ENCODE measurements at places on chromosomes 1 and 21.
A peak's percentile ranks its signal among the peaks of the same experiment; 100 is the strongest.

DNA sequence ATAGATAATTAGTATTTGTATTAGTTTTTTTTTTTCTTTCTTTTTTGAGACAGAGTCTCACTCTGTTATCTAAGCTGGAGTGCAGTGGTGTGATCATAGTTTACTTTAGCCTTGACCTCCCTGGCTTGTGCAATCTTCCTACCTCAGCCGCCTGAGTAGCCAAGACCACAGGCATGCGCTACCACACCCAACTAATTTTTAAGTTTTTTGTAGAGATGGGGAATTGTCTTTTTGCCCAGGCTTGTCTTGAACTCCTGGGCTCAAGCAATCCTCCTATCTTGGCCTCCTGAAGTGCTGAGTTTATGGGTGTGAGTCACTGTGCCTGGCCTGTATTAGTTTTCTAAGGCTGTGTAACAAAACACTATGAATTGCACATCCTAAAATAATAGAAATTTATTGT, 58.3 kb downstream of the MSH4 start:
- no peak overlapping the region for H3K27ac ChIP-seq
- no peaks in the 10 kb centered on the region for H3K36me3 ChIP-seq
- no peaks in the 10 kb centered on the region for H3K4me1 ChIP-seq
- no peak for DNase-seq
- H3K4me3 ChIP-seq, result no peak overlapping the region

DNA sequence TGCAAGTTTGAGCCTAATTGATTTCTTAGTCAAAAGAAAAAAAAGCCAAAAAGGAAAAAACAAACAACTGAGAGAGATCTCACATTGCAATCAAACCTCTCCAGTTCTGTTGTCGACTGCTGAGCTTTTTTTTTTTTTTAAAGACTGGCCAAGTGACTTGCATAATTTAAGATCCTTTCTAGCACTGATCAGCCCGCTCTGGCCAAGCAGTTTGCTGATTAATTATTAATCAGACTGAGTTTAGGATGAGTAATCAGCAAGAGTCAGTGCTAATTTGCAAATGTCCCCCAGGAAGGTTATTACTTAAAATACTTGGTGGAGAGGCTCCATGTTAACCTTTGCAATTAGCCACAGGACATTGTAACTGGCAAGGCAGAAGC, 39.3 kb downstream of the HMGB4 start:
- H3K27ac ChIP-seq, result no peak overlapping the region
- peaks cover 14% of the 10 kb centered on the region for H3K27me3 ChIP-seq
- H3K4me1 ChIP-seq, result no peaks in the 10 kb centered on the region
- no peaks in the 10 kb centered on the region for H3K36me3 ChIP-seq

DNA sequence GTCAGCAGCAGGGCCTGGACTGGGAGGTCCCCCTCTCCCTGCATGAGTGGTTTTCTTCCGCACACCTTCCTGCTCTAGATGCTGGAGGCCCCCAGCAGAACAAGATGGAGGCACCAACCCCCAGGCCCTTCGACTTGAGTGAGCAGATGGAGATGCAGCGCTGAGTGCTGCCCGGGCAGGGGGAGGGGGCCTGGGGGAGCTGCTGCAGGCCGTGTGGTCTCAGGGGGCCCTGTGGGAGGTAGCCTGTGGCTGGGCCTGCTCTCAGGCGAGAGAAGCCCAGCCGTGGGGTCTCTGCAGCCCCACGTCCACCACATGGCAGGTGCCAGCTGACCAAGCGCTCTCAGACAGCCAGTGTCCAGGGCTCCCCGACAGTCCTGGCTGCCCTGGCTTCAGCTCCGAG, 1.2 kb upstream of the FAAP20 start:
- no peak for DNase-seq
- no peaks in the 10 kb centered on the region for H3K27me3 ChIP-seq
- H3K36me3 ChIP-seq, result no peaks in the 10 kb centered on the region

DNA sequence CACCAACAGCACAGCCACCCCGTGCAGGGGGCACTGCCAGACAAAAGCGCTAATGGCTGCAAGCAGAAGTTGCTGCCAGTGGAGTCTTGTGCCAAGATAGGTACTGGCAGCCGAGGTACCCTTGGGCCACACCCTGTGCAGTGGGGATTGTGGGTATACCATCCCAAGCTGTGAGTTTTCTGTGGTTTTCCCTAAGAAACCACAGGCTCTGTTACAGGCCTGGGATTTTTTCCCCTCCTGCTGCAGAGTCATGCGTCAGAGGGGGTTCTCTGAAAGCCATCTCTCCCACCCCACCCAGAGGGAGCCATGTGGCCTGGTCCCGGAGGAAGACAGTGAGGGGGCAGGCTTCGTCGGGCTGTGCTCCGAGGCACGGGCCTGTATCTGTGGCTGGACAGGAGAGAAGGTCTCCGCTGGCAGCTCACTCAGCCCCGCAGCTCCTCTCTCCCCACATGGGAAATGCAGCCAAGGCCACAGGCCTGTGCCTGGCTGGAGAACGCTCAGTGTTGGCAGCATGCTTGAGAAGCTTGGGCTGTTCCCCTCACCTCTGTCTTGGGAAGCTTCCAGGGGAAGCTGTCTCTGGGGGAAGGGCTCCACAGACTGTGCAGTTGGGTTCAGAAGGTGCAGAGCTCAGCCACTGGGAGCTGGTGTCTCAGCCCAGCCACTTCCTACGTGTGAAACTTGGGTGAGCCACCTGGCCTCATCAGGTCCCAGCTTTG, 42.5 kb downstream of the NEK2 start:
- H3K27ac ChIP-seq, result no peak overlapping the region
- H3K27me3 ChIP-seq, result peaks cover 12% of the 10 kb centered on the region
- H3K4me1 ChIP-seq, result peaks cover 3% of the 10 kb centered on the region
- no peaks in the 10 kb centered on the region for H3K36me3 ChIP-seq

- no peak for DNase-seq
- no peak overlapping the region for H3K4me3 ChIP-seq
- peak overlapping the region; percentile 88 for H3K27ac ChIP-seq
- peaks cover 2% of the 10 kb centered on the region for H3K36me3 ChIP-seq
- H3K4me1 ChIP-seq, result peaks cover 16% of the 10 kb centered on the region
These were observed 136.5 kb downstream of the FGGY start for GRCh38 chr1:59433440-59433813.

- no peaks in the 10 kb centered on the region for H3K27me3 ChIP-seq
- H3K27ac ChIP-seq, result no peak overlapping the region
- no peak for DNase-seq
These were observed 244.3 kb downstream of the SLC45A1 start for GRCh38 chr1:8562222-8562621.

DNA sequence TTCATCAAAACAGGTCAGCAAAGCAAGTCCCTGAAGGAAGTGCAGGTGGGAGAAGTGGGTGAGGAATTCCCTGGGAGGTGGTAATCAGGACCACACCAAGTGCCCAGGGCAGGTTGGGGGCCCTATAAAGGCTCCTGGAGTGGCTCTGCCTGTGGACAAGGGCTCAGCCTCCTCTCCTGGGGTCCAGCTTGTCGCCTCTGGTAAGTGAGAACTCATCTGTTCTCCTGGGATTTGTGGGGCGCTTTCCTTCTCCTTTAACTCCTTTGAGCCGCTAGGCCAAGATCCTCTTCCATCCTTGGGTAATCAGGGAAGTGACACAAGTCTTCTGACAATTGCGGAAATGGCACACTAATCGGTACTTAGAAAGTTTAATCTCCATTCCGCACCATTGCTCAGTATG, at the start of gene SPRR4:
Gene SPRR4 (plus strand): TSS at position 154 of the 400 bp plus-strand sequence. CDS start 1,243 bp downstream, outside the sequence.
- no peak within 1 kb of the TSS for H3K4me3 ChIP-seq
- no peaks in the 10 kb centered on the region for H3K4me1 ChIP-seq
- H3K27ac ChIP-seq, result no peak within 1 kb of the TSS
- H3K27me3 ChIP-seq, result peaks cover 15% of the 10 kb centered on the region
- H3K36me3 ChIP-seq, result no peaks in the 10 kb centered on the region

DNA sequence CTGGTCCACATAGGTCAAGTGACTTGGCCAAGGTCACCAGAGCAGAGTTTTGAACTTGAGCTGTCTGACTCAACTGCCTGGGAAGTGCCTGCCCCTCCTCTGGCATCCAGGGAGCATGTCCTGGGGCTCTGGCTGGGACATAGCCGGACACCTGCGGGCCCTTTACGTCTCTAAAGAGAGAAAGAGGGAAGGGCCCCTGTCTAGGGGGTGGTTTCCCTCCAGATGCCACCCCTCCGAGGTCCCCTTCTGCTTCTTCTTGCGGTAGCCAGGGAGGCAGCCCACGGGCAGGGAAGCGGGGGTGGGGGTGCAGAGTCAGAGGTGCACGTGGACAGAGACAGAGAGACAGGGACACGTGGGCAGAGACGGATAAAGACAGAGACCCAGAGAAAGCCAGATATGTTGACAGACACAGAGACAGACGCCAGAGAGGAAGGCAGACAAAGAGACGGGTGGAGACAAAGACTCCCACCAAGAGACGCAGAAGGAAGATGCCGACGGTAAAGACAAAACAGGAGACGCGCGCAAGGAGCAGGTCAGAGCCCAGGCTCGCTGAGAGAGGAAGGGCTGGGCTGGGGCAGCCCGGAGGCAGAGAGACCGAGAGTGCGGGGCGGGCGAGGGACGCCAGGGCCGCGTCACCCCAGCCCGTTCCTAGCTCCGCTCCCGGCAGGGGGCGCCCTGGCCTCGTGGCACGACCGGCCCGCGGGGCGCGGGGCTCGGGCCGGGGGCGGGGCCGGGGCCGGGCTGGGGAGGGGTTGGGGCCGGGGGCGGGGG, 458 bp upstream of the ALPL start:
- DNase-seq, result peak; percentile 75
- peaks cover 64% of the 10 kb centered on the region for H3K27me3 ChIP-seq
- H3K27ac ChIP-seq, result no peak overlapping the region
- peaks cover 4% of the 10 kb centered on the region for H3K4me1 ChIP-seq
- H3K36me3 ChIP-seq, result no peaks in the 10 kb centered on the region
- H3K4me3 ChIP-seq, result peak overlapping the region; percentile 67

DNA sequence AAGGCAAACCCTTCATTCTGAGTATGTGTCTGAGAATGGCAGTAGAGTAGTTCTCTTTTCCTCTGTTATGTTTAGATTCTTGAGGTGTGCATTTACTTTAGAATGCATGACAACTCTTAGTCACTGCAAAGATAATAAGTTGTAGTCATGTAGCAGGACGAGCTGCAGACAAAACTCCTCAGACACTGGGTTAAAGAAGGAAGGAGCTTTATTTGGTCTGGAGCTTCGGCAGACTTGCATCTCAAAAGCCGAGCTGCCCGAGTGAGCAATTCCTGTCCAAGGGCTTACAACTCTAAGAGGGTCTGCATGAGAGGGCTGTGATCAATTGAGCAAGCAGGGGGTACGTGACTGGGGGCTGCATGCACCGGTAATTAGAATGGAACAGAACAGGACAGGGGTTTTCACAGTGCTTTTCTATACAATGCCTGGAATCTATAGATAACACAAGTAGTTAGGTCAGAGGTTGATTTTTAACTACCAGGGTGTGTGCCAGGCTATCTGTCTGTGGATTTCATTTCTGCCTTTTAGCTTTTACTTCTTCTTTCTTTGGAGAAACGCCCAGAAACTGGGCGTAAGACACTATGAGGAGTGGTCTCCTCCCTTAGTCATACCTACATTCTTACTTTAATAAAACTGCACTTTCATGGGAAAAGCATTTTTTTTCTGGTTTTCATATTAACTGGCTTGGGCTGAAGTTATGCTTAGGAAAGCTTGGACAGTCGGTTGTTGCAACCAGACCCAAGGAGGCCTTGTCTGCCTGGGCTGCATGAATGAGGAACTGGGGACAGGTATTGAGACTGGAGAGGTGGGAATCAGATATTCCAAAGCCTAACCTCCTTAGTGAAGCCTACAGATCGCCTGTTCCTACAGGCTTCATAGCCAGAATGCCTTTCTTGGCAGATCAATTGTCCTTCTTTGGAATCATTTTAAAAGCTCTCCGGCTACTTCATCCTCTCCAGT, 115.1 kb downstream of the RHOU start:
- H3K4me1 ChIP-seq, result no peaks in the 10 kb centered on the region
- H3K4me3 ChIP-seq, result no peak overlapping the region
- no peaks in the 10 kb centered on the region for H3K36me3 ChIP-seq
- no peak for DNase-seq
- H3K27ac ChIP-seq, result no peak overlapping the region
- H3K27me3 ChIP-seq, result no peaks in the 10 kb centered on the region

- no peaks in the 10 kb centered on the region for H3K36me3 ChIP-seq
- H3K27me3 ChIP-seq, result peaks cover 74% of the 10 kb centered on the region
- no peaks in the 10 kb centered on the region for H3K4me1 ChIP-seq
- no peak overlapping the region for H3K4me3 ChIP-seq
These were observed 70.0 kb upstream of the AJAP1 start for GRCh38 chr1:4584449-4584848.

All from activated naive CD8-positive, alpha-beta T cell treated with anti-CD3 and anti-CD28 coated beads for 36 hours (primary cell).